Skeletal muscle cell (primary cell): ENCODE measurements at places on chromosomes 13 and 19.

DNA sequence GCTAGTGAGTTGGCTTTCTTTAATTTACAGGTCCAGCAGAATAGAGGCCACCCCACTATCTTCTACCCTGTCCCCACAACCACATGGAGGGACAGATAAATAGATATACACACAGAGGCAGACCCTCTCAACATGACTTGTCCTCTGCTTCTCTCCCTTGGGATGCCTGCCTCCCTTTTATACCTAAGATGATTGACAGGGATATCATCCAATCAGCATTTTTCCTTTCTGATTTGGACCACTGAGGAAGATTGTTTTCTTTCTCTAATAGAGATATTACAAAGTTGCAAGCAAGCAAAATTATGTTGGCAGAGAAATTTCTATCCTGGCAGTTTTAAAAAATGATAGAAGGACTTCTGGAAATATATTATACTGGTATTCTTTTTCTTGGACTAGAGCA, 35.8 kb downstream of the STOML3 start:
- no peak for DNase-seq

GRCh38 chr13:108827646-108828045, 198.2 kb downstream of the MYO16 start:
- no peak for DNase-seq

GRCh38 chr13:108561149-108561548, 68.3 kb upstream of the MYO16 start:
- no peak for DNase-seq

DNA sequence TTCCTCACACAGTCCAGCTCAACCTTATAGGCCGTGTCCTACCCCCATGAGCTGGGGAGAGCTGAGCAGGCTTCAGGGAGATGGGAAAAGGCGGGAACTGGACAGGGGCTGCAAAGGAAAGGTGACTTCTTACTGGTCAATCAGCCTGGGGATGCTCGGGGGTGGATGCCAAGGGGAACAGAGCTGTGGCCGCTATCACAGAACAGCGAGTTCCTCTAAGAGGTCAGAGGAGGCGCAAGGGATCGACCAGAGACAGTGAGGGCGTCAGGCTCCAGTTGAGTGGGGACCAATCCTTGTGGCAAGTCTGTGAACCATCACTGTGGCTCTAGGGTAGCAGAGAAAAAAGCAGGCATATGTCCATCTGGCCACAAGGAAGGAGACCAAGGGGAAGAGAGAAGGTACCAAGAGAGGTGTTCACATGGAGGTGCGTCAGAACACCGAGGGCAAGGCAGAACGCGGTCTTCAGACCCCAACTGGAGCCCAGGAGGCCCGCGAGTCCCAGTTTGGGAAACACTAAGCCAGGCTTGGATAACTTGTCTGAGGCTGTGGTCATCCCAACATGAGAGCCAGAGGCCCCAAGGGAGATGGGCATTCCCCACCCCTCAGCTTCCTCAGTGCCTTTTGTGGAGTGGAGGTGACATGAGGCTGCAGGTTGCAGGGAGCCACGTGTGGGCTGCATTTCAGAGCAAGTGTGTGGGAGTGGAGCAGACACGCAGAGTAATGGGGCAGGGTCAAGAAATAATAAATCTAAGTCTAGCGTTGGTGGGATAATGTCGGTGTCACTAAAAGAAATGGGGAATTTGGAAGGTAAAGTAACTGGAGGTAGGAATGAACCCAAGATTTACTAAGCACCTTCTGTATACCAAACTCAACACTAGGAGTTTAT, 3.9 kb downstream of the F10 start:
- no peak for DNase-seq

- DNase-seq, result peak; percentile 77
These were observed 371.4 kb downstream of the KCNRG start for GRCh38 chr13:50386541-50387050.

DNA sequence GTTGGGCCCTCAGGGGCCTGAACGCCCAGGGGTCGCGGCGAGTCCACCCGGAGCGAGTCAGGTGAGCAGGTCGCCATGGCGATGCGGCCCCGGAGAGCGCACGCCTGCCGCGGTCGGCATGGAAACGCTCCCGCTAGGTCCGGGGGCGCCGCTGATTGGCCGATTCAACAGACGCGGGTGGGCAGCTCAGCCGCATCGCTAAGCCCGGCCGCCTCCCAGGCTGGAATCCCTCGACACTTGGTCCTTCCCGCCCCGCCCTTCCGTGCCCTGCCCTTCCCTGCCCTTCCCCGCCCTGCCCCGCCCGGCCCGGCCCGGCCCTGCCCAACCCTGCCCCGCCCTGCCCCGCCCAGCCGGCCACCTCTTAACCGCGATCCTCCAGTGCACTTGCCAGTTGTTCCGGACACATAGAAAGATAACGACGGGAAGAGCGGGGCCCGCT, at the start of gene CCNA1:
CCNA1 (plus strand) TSS at position 390 of the 439 bp plus-strand sequence. CDS start 562 bp downstream, outside the sequence.
- no peak for DNase-seq

DNA sequence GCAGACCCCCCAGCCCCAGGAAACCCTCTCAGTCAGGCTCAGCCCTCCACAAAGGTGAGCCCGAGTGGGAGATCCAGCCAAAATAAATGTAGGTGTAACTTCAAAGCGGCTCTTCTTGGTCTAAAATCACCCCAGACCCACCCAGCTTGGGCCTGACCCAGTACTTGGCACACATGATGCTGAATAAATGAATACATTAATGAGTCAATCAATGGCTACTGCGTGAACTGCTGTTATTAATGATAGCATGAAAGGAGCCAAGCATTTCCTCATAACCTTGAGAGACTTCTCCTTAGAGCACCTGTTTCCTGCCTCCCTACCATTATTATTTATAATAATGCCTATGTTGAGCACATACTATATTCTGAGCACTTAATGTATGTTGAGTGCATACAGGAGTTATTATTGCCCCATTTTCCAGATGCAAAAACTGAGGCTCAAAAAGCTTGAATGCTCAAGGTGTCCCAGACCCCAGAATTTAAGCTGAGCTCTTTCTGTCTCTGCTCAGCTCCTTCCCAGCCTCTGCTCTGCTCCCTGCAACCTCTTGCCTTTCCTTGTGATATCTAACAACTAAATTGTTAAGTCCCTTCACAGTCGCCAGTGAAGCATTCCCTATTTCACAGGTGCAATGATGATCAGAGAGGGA, 4.3 kb downstream of the NOTCH3 start:
- no peak for DNase-seq

- DNase-seq, result no peak
These were observed 57.5 kb upstream of the KCTD4 start for GRCh38 chr13:45258334-45258675.

- no peak for DNase-seq
These were observed 44.0 kb downstream of the C13orf46 start for GRCh38 chr13:113929628-113930615.

DNA sequence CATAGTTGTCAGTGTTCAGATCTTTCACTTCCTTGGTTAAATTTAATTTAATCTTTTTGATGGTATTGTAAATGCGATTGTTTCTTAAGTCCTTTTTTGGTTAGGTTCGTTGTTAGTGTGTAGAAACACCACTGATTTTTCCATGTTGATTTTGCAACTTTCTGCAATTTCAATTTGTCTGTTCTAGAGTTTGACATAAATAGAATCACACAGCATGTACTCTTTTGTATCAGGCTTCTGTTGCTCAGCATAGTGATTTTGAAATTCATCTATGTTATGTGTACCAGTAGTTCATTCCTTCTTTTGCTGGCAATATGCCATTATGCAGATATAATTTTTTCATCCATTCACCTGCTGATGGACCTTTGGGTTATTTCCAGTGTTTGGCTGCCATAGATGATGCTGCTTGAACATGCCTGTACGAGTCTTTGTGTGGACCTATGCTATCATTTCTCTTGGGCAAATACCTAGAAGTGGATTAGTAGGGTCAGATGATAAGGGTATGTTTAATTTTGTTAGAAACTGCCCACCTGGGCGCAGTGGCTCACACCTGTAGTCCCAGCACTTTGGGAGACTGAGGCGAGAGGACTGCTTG, 33.1 kb downstream of the BICRA start:
- no peak for DNase-seq
